A549 treated with DMSO at 1 μM for 4 hours (cell line): ENCODE measurements at places on chromosomes 5 and 9. TPM values are rescaled to one million over a fixed set of nuclear protein-coding genes. Genes with fewer than 3 reads are reported as not detected.

Gene GALT
- total RNA-seq: 13.9 to 19.7 TPM (median 19.1 TPM) in 5 replicates

Gene PNPLA7
- total RNA-seq: 0.63 to 1.2 TPM (median 0.83 TPM) in 5 replicates

Gene CXXC5
- total RNA-seq: 20.6 to 27.2 TPM (median 24.8 TPM) in 5 replicates

Gene NSG2
- total RNA-seq: 0.05 TPM in 1 of 5 replicates, not detected in the others

Gene COL15A1
- total RNA-seq: 0.17 to 0.48 TPM (median 0.34 TPM) in 5 replicates

Gene SGCD
- total RNA-seq: 3.7 to 4.9 TPM (median 4.0 TPM) in 5 replicates

Gene SLC23A1
- total RNA-seq: 1.0 to 1.5 TPM (median 1.1 TPM) in 5 replicates

Gene DCAF10
- total RNA-seq: 9.4 to 17.6 TPM (median 13.8 TPM) in 5 replicates

Gene NOP16
- total RNA-seq: 121 to 132 TPM (median 126 TPM) in 5 replicates

Gene C5orf58
- total RNA-seq: not detected in 5 replicates

Gene FOXD4L4
- 0.07 to 0.10 TPM (median 0.08 TPM) in 3 of 5 replicates, not detected in the others for total RNA-seq

Gene PGM5
- not detected in 5 replicates for total RNA-seq

Gene BHMT
- not detected in 5 replicates for total RNA-seq

Gene SLC6A3
- 0.09 to 0.25 TPM (median 0.10 TPM) in 5 replicates for total RNA-seq

Gene SLC46A2
- total RNA-seq: not detected in 5 replicates

Gene PCA3
- total RNA-seq: not detected in 5 replicates

Gene GNG10
- 58.2 to 72.1 TPM (median 63.6 TPM) in 5 replicates for total RNA-seq

Gene LRRC70
- 0.08 to 0.41 TPM (median 0.14 TPM) in 3 of 5 replicates, not detected in the others for total RNA-seq

Gene BARHL1
- total RNA-seq: 0.06 TPM in 1 of 5 replicates, not detected in the others

Gene PRRX2
- total RNA-seq: 2.8 to 7.8 TPM (median 5.9 TPM) in 5 replicates

Gene GGTA1
- total RNA-seq: not detected in 5 replicates

Gene GARIN3
- total RNA-seq: not detected in 5 replicates

Gene C9orf43
- total RNA-seq: 0.45 to 1.2 TPM (median 0.54 TPM) in 5 replicates
